ENCODE measurements at places on chromosomes 3 and 15. TPM values are rescaled to one million over a fixed set of nuclear protein-coding genes. Genes with fewer than 3 reads are reported as not detected.

Gene GABRR3
- not detected for total RNA-seq

Gene PLSCR5
- not detected for total RNA-seq

Gene KNG1
- total RNA-seq, result 0.44 TPM

Gene CAPN3
- 21.5 TPM for total RNA-seq

Gene BNC1
- total RNA-seq, result 0.16 TPM

Gene GASK1A
- total RNA-seq, result 10.0 TPM

Gene GOLGA8H
- total RNA-seq, result 0.19 TPM

Gene GOLGA8B
- total RNA-seq, result 17.2 TPM
